Naive B cell (primary cell): ENCODE measurements at places on chromosomes 7 and 10.
A peak's percentile ranks its signal among the peaks of the same experiment; 100 is the strongest.

- DNase-seq: no peak
Measured at GRCh38 chr7:20642166-20642565, 26.7 kb downstream of the ABCB5 start.

GRCh38 chr7:36098096-36098495 is 55.0 kb upstream of the EEPD1 start:
- DNase-seq: no peak

DNA sequence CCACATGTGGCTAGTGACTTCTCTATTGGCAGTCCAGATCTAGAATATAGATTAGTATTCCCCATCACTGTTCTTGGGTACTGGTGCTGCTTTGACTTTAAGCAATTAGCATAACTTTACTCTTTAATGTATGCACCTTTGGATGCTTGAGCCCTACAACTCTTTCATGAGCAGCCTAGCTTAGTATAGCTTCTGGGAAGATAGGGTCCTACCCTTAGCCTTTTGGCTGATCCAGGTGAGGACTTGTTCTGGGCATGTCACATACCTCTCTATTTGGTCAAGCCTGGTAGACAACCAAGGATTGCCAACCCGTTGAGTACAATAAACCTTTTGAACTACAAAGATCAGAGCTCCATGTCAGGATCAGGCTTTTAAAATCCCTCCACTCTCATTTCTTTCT is 17.7 kb downstream of the PCGF5 start:
- DNase-seq: no peak

DNA sequence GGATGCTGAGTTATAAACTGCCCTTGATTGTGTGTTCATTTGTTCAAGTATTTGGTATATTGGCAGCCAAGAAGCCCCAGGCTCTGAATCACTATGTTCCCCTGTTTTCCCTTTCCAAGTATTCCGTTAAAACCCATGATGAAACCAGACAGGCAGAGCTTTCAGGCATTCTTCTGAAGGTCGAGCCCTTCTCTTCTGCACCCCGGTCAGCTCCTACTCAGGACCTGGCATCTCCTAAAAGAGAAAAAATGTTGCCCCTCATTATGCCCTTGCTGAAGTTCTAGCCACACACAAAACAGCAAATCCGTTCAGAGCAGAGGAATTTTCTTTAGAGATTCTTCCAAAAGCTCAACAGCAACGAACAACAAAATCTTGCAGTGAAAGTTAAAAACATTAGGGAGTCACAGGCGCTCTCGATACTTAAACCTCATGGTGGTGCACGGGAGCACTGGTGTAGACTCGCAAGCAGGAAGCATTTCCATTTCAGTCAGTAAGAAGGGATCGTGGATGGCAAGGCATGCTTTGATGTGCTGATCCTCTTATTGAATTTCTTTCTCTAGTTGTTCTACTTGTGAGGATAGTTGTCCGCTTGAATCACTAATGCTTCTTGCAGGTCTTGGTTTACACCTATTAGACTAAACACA is 264.9 kb downstream of the SKIDA1 start:
- DNase-seq: no peak

DNA sequence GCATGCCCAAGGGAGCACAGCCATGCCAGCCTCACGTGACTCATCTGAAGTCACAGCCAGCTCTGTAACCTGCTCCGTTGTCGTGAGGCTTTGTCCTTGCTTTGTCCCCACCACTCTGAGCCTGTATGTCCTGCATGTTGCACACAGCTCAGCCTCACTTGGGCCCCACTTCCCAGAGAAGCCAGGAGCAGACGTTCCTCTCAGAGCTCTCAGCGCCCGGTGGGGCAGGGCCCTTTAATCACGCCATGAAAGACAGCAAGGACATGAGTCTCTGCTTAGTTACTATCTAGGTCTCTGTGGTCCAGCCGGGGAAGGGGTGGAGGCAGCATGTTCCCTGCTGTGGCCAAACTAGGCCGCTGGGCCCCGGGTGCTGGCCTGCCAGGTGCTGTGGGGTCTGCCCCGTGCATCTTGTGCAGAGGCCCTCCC is 127.4 kb upstream of the FAM20C start:
- no peak for DNase-seq

- no peak for DNase-seq
Measured at GRCh38 chr10:84546609-84547008, 218.2 kb downstream of the CCSER2 start.

- no peak for DNase-seq
Measured at GRCh38 chr7:138316421-138317043, 143.5 kb upstream of the TRIM24 start.

- no peak for DNase-seq
Measured at GRCh38 chr10:26486304-26486703, 48.2 kb downstream of the APBB1IP start.

DNA sequence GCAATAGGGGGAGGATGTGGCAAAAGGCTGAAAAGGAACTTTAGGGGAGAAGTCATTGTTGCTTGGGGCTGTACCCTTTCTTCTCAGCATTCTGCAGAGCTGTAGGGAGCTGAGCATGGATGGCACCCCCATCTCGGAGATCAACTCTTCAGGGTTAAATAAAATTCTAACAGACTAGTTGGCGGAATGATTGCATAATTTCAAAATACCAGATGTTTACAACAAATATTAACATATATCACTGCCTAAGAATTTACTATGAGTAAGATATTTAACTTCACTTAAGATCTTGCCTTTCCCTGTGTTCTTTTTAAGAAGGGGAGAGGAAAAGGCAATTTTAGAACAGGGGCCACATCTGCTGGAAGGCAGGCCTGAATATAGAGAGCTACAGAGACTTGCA is 509 bp upstream of the OR2F1 start:
- DNase-seq: no peak

- DNase-seq: peak; percentile 20
Measured at GRCh38 chr7:152512706-152513105, 76.9 kb upstream of the KMT2C start.

DNA sequence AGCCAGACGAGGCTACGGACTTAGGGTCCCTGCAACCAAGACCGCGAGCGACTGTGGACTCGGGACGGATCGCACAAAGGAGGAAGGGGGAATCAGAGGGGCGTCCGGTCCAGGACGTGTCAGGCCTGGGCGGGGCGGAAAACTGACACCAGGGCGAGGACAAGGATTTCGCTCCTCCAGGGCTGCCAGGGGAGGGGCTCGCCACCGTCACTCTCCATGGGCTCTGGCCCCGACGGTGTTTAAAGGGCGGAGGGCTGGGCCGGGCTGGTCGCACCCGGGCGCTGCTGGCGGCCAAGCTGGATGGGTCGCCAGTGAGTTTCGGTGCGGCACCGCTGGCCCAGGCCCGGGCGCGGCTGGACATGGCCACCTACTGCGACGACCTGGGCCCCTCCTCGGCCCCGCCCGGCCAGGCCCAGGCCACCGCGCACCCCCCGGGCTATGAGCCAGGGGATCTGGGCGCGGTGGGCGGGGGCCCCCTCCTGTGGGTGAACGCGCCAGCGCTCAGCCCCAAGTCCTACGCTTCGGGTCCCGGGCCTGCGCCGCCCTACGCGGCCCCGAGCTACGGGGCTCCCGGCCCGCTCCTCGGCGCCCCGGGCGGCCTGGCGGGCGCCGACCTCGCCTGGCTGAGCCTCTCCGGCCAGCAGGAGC is at the start of gene FOXI2:
Gene FOXI2 (plus strand): TSS at position 271 of the 648 bp plus-strand sequence. CDS start 89 bp downstream, at position 360.
- DNase-seq: no peak

GRCh38 chr10:52623761-52624160 is 148.8 kb downstream of the MBL2 start:
- DNase-seq: no peak
